ENCODE measurements at places on chromosomes 3 and 15. TPM values are rescaled to one million over a fixed set of nuclear protein-coding genes. Genes with fewer than 3 reads are reported as not detected.

DNA sequence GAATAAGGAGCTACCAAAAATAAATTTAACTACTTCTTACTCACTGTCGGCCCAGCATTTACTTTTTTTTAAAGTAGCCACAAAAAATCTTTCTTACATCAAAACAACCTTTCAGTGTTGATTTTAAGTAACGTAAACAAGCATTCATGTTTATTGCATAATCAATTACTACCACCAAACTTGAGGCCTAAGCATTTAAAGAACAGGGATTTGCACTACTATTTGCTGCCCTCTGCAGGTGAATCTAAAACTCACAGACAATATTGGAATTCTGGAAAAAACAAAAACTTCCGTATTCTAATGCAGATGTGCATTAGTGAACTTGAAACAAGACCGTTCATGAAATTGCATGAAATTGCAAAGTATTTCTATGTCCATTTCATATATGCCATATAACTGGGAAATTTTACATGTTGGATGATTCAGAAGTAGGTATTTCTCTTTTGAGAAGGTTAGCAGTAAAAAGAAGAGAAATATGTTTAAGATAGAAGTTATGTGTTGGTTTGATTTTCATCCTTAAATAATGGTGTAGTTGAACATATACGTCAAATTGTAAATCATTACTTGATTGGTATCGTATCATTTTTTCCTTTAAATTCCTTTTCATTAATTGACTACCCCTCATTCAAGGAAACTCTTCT, 55.6 kb downstream of the CGGBP1 start:
- H3K27ac ChIP-seq = no peak overlapping the region
- DNase-seq = peak; percentile 68
- H3K4me1 ChIP-seq = no peaks in the 10 kb centered on the region
- no peak overlapping the region for H3K4me3 ChIP-seq

Gene GOLGA6A
- not detected for total RNA-seq

GRCh38 chr15:63374686-63375520, 6.7 kb downstream of the CA12 start:
- no peaks in the 10 kb centered on the region for H3K27me3 ChIP-seq
- peak overlapping the region; percentile 87 for H3K27ac ChIP-seq
- peaks cover 57% of the 10 kb centered on the region for H3K4me1 ChIP-seq
- peak overlapping the region; percentile 16 for H3K4me3 ChIP-seq

GRCh38 chr3:129648391-129648790, 41.9 kb upstream of the PLXND1 start:
- H3K36me3 ChIP-seq = peaks cover 24% of the 10 kb centered on the region
- no peaks in the 10 kb centered on the region for H3K27me3 ChIP-seq
- peaks cover 21% of the 10 kb centered on the region for H3K4me1 ChIP-seq
- no peak overlapping the region for H3K27ac ChIP-seq
- no peak overlapping the region for H3K4me3 ChIP-seq

Gene PDZRN3
- not detected for total RNA-seq

GRCh38 chr3:99683465-99683864, 45.1 kb downstream of the COL8A1 start:
- no peak overlapping the region for H3K4me3 ChIP-seq
- H3K27ac ChIP-seq = peak overlapping the region; percentile 39
- peaks cover 11% of the 10 kb centered on the region for H3K36me3 ChIP-seq

DNA sequence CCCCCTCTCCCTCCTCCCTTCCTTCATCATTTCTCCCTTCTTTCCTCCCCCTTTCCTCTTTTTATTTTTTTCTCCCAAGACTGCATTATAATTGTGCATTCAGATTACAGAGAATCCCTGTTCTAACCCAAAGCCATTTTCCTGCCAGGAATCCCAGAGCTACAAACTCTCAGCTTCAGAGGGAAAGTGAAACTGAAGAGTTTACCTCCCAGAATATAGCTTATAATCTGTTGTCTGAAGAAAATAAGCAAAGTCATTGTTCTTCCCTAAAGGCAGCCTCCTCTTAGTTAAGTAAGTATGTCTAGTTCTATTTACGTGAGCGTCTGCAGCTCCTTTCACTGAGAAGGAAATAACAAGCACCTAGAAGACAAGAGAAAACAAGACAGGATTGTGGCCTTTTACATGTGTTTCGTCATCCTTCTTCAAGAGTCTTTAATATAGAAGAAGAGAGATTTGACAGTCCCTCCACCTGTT, 97.2 kb downstream of the CHST2 start:
- peak overlapping the region; percentile 5 for H3K27ac ChIP-seq
- H3K4me1 ChIP-seq = peaks cover 7% of the 10 kb centered on the region
- no peaks in the 10 kb centered on the region for H3K36me3 ChIP-seq
- H3K27me3 ChIP-seq = no peaks in the 10 kb centered on the region
- H3K4me3 ChIP-seq = no peak overlapping the region

DNA sequence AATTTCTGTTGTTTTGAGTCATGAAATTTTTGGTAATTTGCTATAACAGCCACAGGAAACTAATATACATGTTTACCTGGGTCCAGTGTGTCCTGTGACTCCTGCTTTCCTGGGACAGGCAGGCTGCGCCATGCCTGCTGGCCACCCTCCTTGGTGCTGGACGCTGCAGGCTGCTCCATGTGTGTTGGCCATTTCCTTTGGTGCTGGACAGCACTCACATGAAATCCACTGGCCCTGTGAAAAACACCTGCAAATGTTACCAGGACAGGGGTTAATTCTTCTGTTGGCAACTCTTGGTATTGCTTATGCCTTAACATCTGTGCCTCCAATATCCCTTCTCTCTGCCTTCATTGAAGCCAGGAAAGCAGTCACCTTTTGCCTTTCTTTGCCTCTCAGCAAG, 86.9 kb upstream of the ATP10A start:
- no peaks in the 10 kb centered on the region for H3K36me3 ChIP-seq
- no peak overlapping the region for H3K4me3 ChIP-seq
- no peaks in the 10 kb centered on the region for H3K27me3 ChIP-seq

Gene CPN2
- not detected for total RNA-seq

DNA sequence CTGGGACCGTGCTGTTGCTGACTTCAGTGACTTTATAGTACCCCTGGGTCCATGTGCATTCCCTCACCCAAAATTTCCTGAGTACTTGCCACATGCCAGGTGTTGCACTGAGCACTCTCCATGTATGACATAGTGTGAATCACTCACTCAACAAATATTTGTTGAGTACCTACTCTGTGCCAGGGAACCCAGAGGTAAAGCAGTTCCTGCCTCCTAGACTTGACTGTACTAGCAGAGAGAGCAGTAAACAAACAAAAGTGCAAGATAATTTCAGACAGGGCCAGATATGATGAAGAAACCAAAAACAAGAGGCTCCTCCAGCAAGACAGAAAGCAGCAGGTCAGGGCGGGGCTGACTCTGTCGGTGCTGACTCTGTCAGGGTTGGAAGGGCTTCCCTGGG, 12.2 kb downstream of the TGM4 start:
- DNase-seq = peak; percentile 89
- peaks cover 51% of the 10 kb centered on the region for H3K4me1 ChIP-seq
- peaks cover 7% of the 10 kb centered on the region for H3K36me3 ChIP-seq
- H3K4me3 ChIP-seq = peak overlapping the region; percentile 17

GRCh38 chr3:120741837-120742197, 499 bp downstream of the RABL3 start:
- peak overlapping the region; percentile 99 for H3K27ac ChIP-seq
- peak overlapping the region; percentile 99 for H3K4me3 ChIP-seq
- H3K36me3 ChIP-seq = peaks cover 6% of the 10 kb centered on the region
- no peaks in the 10 kb centered on the region for H3K27me3 ChIP-seq
- H3K4me1 ChIP-seq = peaks cover 18% of the 10 kb centered on the region

Gene CHRNB4
- not detected for total RNA-seq

DNA sequence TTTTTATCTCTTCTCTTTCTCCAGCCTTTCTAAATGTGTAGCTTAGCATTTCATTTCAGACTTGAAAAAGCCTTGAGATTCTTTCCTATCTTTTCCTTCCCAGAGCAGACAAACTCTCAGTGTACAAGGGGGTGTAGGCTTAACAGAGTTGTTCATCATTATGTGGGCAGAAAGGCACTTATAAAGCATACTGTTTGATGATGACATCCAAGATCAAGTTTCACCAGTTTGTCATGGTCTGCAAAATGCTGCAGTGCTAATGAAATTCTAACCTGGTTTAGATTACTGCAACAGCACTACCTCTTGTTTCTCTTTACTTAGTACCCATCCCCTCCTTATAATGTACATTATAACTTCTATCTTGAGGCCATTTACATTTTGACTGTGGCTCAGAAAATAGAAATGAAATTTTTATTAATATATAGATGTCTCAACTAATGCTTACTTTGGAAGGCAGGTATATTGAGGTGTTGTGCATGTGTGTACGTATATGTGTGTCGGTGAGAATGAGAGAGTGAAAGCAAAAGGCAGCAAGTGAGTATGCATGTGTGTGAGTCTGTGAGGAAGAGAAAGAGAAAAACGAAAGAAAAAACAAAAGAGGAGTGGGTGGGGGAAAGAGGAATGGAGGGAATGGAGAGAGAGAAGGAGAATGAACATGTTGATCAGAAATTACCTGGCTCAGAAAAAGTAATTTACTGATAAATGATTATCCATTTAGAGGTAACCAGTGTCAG, 1043.6 kb downstream of the TUSC7 start:
- no peaks in the 10 kb centered on the region for H3K27me3 ChIP-seq
- no peak for DNase-seq
- H3K27ac ChIP-seq = no peak overlapping the region
- H3K4me1 ChIP-seq = peaks cover 28% of the 10 kb centered on the region

DNA sequence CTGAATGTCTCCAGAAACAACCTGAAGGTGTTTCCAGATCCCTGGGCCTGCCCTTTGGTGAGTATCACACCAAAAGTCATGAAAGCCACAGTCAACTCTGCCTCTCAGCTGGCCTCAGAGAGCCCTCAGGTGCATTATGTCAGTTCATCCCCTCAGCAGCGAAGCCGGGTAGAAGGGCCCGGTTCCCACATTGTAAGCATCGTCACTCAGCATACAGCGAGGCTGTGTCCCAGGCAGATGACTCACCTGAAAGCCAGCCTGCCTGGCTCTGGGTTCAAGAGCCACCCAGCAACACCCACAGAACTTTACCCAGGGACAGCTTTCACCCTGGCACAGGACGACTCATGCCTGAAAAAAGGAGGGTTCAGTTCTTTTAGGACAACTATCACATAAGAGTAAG, 91.6 kb downstream of the LRRK1 start:
- no peak overlapping the region for H3K27ac ChIP-seq
- no peaks in the 10 kb centered on the region for H3K27me3 ChIP-seq
- peaks cover 30% of the 10 kb centered on the region for H3K36me3 ChIP-seq
- no peak for DNase-seq

Gene CFAP100
- not detected for total RNA-seq

Data from MCF 10A (cell line).